ENCODE measurements at places on chromosomes 4 and X. TPM values are rescaled to one million over a fixed set of nuclear protein-coding genes. Genes with fewer than 3 reads are reported as not detected.

The TRIM61 gene
- total RNA-seq = 0.19 TPM

The XAGE1A gene
- not detected for total RNA-seq

The SLC6A14 gene
- total RNA-seq = not detected

The OFD1 gene
- total RNA-seq = 7.2 TPM

The RTL3 gene
- under 0.01 TPM for total RNA-seq

The AASDH gene
- 11.8 TPM for total RNA-seq

The NAP1L5 gene
- 4.1 TPM for total RNA-seq

The TRMT44 gene
- total RNA-seq = 11.3 TPM

The XPNPEP2 gene
- not detected for total RNA-seq

The PLK4 gene
- total RNA-seq = 18.1 TPM

The SRD5A3 gene
- total RNA-seq = 9.4 TPM

The ABLIM2 gene
- 0.27 TPM for total RNA-seq

The ATP8A1 gene
- 27.2 TPM for total RNA-seq

The TCEAL3 gene
- 15.4 TPM for total RNA-seq

The RHOXF2 gene
- total RNA-seq = not detected

The AREG gene
- total RNA-seq = 0.09 TPM

The RAI2 gene
- 0.09 TPM for total RNA-seq

The LUZP4 gene
- not detected for total RNA-seq

The RPS6KA3 gene
- 96.4 TPM for total RNA-seq

The DKK2 gene
- 0.09 TPM for total RNA-seq

The CT45A10 gene
- not detected for total RNA-seq

The C4orf50 gene
- total RNA-seq = not detected

The TMEM271 gene
- not detected for total RNA-seq

The LRP2BP gene
- total RNA-seq = 0.45 TPM

The SSX3 gene
- not detected for total RNA-seq

The HPGD gene
- 0.19 TPM for total RNA-seq

The SORBS2 gene
- 27.5 TPM for total RNA-seq

The CTAG1A gene
- not detected for total RNA-seq

The COL4A6 gene
- total RNA-seq = 3.5 TPM

The SORCS2 gene
- total RNA-seq = under 0.01 TPM

The STOX2 gene
- total RNA-seq = 0.09 TPM

The PSAPL1 gene
- total RNA-seq = not detected

The NXF2 gene
- not detected for total RNA-seq

The DGKK gene
- not detected for total RNA-seq

The CHRDL1 gene
- total RNA-seq = not detected

The TMEM144 gene
- total RNA-seq = 6.4 TPM

The MAGED2 gene
- 221 TPM for total RNA-seq
